HT-29 (cell line): ENCODE measurements at places on chromosomes 2 and 18.

DNA sequence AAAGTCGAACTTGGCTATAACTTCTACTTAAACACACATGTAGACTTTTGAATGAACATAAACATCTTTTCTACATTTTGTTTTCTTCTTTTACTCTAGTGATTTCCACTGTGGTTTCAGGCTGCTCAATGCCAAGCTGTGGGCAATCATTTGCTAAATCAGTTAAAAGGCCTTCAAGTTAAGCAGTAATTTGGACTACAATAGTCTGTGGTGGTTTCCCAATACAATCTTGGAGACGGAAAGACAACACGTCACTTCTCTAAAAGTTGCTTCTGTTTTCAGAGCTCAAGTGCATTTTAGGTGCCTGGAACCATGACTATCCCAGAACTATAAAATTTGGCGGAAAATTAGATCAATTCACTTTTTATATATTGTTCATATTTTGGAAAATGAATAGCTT, 69.4 kb downstream of the TXNL1 start:
- DNase-seq: no peak

DNA sequence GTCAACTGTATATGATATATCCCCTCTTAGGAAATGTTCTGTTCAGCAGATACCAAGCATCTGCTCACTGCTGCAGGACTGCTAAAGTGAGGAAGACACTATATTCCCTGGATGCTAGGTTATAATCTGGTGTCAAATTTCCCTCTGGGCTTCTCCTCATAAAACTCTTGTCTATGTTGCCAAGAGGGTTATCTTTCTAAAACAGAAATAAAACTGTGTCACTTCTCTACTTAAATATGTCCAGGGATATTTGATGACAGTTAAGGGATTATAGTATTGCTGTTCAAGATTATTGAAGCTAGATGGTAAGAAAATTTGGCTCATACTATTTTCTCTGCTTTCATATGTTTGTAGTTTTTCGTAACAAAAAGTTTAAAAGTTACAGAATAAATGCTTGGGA, 30.5 kb upstream of the SNRNP27 start:
- DNase-seq: no peak

DNA sequence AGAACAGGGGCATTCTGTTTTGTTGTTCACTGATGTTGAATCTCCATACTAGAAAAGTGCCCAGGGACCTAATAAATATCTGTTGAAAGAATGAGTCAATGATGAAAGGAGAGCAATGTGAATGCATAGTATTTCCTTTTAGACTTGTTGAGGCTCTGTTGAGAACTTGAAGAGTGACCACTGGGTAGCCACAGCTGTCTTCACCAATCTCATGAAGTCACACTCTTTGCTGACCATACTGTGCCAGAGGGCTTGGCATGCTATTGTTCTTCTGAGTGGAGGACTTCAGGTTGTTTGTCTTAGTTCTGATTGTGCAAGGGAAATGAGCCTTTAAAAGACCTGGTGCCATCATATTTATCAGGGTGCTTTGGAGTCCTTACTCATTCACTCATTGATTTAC, 41.6 kb upstream of the NT5C1B start:
- no peak for DNase-seq

- DNase-seq: no peak
Measured at GRCh38 chr2:240400371-240401161, 34.9 kb upstream of the GPC1 start.

GRCh38 chr2:199470361-199470671, 12.6 kb upstream of the SATB2 start:
- DNase-seq: no peak

DNA sequence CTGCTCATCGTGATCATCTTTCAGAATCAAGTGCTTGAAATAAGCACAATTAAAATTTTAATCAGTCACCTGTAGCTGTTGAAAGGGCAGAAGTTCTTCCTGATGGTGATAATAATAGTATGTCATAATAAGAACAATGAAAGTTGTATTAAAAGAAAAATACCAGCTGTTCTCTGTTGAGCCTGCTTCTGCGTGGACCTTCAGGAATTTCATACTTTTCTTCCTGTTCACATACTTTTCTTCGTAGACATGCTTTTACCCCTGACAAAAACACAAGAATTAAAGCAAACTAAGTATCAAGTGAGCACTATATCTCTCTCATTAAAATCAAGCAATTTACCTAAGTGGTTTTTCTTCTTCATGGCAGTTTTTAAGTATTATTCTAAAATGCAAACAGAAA, 79.2 kb downstream of the BARD1 start:
- no peak for DNase-seq

GRCh38 chr2:234415706-234416105, 81.2 kb downstream of the ARL4C start:
- no peak for DNase-seq

GRCh38 chr2:4588606-4589005, 885.2 kb downstream of the DCDC2C start:
- DNase-seq: no peak

- no peak for DNase-seq
Measured at GRCh38 chr2:230906471-230907230, 18.4 kb downstream of the GPR55 start.

DNA sequence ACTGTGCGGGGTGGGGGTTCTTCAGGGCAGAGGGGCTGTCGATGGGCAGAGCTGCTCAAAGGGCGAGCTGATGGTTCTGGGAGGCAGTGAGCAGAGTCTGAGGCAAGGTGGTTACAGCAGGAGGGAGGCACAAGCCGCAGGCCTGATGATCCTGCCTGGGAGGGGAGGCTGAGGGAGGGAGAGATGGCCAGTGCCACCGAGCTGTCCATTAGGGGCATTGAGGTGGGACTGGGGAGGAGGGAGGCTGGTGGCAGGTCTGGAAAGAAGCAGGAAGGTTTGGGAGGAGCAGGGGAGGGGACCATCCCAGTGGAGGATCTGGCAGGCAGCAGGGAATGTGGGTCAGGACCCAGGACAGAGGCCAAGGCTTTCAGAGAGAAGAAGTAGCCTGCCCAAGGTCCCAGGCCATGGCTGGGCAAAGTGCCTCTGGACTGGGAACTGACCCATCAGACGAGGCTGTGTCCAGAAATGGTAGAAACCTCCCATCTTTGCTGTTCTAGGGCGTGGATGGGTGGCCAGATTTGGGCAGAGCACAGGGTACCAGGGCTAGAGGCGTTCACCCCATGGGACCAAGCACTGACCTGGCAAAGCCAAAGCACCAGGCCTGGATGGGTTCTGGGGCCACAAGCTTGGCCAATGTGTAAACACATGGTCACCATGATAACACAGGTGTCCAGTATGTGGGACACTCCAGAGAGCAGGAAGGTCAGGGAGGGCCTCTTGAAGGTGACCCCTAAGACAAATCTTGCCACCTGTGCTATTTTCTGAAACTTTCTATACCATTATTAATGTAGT, 55.5 kb downstream of the INHBB start:
- no peak for DNase-seq

DNA sequence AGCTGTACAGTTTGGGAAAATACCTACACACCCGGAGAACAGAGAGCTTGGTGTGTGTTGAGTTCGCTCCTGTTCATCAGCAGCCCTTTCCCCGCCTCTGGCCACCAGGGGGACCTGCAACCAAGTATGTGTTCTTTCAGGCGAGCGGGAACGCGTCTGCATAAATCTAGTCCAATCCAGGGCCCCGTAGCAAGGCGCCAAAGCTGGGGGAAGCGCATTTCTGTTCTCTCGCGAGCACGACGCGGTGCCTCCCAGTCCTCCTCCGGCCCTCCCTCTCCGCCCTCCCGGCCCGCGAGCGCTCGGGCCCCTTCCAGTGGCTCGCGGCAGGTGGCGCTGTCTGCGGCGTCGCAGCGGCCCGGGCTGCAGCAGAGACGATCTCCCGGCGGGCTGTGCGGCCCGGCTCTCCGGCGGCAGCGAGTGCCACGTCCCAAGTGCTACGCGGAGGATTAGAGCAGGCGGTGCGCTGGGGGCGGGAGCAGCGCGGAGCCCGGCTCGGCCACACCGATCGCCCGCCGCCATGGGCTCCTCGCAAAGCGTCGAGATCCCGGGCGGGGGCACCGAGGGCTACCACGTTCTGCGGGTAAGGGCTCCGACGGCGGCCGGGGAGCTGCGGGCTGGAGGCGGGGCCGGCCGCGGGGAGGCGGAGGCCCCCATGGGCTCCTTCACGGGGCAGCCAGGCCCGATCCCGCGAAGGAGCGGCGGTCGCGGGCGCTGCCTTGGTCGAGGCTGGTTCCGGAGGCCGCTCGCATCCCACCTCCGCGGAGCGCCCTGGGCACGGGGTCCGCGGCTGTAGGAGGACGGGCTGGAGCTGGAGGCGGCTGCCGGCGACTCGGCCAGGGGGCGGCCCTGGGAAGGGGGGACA, at the start of gene GORASP2:
GORASP2 (plus strand) TSS at position 430 of the 862 bp plus-strand sequence; CDS start at position 518, 88 bp downstream.
- peak; percentile 99 for DNase-seq

DNA sequence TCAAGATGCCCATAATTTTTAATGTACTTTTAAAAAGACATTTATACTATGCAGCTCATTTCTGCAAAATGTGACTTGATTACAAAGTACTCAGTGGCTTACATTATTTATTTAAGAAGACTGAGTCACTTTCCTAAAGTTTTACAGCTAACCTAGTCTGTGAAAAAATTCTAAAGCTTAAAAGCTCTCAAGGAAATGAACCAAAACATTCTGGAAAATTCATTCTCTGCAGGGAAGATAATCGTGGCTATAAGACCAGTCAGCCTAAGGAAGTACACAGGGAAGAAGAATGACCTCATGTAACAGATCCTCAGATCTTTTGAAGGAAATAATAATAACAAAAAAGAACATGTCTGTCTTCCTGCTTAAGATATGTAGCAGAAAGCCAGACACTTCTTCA, 232.1 kb upstream of the STK17B start:
- DNase-seq: no peak

- DNase-seq: no peak
Measured at GRCh38 chr2:15894481-15895144, 45.7 kb upstream of the MYCN start.

- no peak for DNase-seq
Measured at GRCh38 chr2:236631856-236632291, 62.2 kb downstream of the ACKR3 start.

DNA sequence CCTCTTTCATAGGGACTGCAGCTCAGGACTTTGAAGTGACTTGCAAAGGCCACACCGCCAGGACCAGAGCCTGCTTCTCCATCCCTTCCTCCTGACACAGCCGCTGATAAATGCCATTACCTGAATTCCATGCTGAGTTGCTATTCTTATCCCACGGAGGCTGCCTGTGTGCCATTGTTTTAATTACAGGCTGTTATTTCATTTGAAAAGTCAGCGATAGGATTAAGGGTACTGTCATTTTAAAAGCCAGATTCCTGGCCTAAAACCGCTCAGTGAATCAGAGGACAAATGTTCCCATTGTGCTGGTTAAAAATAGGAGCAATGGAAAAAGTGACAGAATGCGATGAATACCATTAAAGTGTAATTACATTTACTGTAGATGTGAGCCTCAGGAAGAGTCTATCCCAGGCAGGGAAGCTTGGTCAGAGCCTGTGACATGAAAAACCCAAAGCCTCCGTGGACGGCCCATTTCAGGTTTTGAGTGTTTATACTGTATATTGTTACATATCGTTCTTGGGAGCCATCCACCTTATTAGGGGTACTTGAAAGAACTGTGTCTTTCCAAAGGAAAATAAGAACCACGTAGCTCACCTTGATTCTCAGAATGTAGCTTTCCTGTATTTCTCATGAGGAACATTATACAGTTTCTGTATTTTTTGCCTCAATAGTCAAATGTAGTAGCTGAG, 41.3 kb downstream of the PDCL3 start:
- DNase-seq: no peak

- no peak for DNase-seq
Measured at GRCh38 chr18:68417826-68418225, 297.1 kb downstream of the TMX3 start.

GRCh38 chr2:232170396-232170795, 208.2 kb upstream of the ALPP start:
- no peak for DNase-seq

DNA sequence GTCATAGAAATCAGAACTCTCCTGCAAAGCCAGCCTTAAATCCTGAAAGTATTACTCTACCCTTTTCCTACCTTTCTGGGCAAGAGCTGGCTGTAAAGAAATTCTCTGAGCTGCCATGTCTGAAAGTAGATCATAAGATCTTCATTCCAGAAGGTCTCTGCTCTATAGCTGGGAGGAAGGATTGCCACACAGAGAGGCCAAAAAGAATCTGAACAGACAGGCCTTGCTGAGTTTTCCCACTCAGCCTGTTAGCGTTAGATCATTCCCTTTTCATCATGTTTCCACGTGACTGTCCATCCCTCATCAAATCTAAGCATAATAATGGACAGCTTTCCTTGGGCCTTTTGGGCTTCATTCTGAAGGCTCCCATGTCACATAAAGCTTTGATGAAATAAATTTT, 43.2 kb upstream of the FHL2 start:
- no peak for DNase-seq

- DNase-seq: no peak
Measured at GRCh38 chr2:54482715-54483114, 26.6 kb downstream of the SPTBN1 start.

- no peak for DNase-seq
Measured at GRCh38 chr2:207502577-207503198, 27.1 kb upstream of the CREB1 start.

DNA sequence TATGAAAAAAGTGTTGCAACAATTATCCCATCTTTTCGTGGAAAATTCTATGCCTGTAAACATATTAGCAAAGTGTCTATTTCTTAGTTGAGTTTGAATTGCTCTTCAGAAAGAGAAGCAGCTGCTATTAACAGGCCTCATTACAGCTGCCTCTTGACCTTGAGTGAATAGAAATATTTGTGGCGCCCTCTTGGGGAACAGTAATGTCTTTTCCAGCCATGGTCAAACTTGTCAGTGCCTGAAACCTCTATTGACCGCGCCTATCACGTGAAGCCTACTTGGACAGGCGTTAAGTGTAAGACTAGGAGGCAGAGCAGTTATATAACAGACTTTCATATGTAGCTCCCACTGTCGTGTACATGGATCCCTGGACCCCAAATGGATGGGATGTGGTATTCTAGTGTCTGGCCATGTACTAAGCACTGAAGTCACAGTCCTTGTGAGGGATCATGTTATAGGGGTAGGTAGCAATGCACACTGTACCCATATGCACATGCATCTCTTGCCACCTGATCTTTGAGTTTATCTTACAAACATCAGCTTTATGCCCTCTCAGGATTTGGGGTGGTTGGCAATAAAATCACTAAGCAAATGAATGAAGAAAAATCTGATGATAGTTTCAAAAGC, 245.0 kb downstream of the PTGR3 start:
- DNase-seq: peak; percentile 57

DNA sequence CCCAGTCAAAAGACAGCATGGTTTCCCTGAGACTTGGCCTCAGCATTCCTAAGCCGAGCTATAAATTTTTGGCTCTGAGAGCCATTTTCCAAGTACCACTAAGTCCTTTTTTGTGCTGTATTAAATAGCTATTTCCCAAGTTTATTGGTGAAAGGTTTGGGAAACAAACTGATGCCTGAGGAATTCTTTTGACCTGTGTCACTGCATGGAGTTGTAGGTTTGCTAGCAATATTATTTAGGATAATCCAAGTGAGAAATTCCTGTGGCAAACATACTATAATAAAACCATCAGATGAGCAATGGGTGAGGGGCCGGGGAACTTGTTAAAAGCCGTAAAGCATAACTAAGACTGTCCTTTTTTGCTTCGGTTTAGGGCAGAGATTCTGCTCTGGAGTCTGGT, 28.4 kb downstream of the ARHGAP28 start:
- DNase-seq: no peak
